ENCODE measurements at places on chromosomes 5 and 9.

- DNase-seq = no peak
Measured at GRCh38 chr5:133129950-133130349, 78.1 kb downstream of the HSPA4 start.

DNA sequence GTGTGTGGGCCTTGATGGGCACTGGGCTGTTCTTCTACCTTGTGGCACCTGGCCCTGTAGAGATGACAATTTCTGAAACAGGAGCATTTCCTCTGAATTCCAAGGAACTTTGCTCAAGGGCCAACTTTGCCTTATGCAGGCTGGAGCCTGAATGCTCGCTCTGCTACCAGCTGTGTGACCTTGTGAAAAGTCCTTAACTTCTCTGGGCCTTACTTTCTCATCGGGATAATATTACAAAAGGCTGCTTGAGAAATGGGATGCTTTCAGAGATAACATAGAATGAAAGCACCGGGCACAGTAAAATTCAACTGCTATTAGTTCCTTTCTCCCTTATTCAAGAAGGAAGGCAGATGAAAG, 58.8 kb downstream of the GADD45G start:
- DNase-seq = no peak

DNA sequence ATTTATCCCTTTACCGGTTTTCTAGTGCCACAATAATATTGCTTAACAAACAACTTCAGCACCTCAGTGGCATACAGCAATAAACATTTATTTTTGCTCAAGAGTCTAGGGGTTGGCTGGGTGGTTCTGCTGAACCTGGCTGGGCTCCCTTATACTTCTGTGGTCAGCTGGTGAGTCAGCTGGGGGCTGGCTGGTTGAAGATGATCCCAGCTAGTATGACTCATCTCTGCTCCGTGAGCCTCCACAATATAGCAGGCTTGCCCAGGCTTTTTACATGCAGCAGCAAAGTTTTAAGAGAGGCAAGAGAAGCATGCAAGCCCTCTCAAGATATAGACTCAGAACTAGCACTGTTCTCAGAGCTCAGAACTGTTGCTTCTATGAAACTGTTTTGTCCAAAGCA, 523.5 kb upstream of the CLINT1 start:
- DNase-seq = no peak

- no peak for DNase-seq
Measured at GRCh38 chr5:2011481-2012411, 129.0 kb upstream of the IRX4 start.

DNA sequence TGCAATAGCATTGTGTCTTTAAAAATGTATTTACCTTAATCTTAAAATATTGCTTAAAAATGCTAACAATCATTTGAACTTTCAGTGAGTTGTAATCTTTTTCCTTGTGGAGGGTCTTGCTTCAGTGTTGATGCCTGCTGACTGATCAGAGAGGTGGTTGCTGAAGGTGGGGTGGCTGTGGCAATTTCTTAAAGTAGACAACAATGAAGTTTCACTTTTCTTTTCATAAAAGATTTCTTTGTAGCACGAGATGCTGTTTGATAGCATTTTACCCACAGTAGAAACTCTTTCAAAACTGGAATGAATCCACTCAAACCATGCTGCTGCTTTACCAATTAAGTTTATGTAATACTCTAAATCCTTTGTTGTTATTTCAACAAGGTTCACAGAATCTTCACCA, 50.8 kb downstream of the NR3C1 start:
- no peak for DNase-seq

- no peak for DNase-seq
Measured at GRCh38 chr5:100794218-100794617, 108.9 kb downstream of the ST8SIA4 start.

- DNase-seq = no peak
Measured at GRCh38 chr9:85416715-85417114, 325.0 kb downstream of the AGTPBP1 start.

- no peak for DNase-seq
Measured at GRCh38 chr9:82757924-82758323, 305.0 kb downstream of the RASEF start.

GRCh38 chr5:32021771-32022170, 152.3 kb downstream of the GOLPH3 start:
- DNase-seq = no peak

DNA sequence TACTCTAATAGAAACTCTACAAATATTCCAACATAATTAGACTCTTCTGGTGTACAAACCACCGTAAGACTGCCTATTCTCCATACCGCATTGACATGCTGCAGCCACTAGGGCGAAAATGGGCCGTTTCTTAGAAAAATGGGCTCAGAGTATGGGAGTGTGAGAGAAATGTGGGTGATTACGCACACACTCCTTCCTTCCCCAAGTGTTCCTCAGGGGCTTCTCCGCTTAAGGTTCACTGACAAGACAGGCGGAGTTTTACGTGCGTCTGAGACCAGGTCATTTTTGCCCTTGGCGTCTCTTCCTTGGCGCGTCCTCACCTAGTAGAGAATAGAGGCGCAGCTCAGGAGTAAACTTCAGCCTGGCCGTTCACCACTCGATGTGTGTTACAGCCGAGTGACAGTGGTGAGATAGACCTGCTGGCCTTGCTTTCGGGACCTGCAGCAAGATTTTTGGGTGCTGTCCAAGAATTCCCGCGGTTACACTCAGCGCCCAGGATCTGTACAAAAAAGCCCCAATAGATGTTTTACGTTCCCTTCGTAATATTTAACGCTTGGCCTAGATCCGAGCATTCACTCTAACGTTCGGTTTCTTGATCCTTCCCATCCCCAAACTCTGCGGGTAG, 1.8 kb upstream of the NTRK2 start:
- peak; percentile 61 for DNase-seq

DNA sequence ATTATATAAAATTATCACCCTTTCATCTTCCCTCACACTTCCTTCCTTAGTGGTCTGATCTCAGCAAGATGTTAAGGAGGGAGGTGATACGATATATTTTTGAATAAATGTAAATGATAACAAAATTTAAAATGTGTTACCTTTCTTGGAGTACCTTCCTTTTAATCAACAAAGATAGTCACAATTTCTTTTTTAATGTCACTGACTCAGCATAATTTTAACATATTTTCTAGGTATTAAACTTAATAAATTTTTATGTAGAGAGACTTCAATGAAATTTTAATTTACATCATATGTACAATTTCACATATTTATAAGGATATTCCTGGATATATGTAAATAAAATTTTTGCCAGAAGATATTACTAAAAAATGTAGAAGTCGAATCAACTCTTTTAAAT, 125.0 kb upstream of the FBN2 start:
- no peak for DNase-seq

GRCh38 chr9:132231019-132231701, 69.3 kb downstream of the NTNG2 start:
- no peak for DNase-seq

DNA sequence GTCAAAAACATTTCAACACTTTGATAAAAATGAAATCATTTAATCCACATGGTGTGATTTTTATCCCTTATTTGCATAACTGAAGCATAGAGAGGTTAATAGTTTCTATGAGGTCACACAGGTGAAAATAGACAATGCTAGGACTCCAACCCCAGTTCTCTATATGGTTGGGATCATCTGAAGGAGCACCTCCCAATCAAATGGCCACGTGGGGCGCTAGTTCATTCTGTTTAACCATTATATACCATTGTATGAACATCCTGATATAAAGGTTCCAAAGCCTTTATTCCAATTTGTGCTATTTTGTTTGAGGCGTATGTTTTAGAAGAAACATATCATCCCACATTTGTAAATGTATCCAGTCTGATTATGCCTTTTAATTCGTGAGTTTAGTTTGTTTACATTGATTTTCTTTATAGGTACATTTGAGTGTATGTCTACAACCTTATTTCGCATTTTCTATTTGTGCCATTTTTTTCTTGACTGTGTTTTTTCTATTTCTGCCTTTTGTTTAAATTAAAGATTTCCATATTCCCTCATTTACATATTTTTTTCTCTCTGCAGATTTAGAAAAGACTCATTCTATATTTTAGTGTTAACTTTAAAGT, 1092.0 kb downstream of the MAT2B start:
- DNase-seq = no peak

- DNase-seq = no peak
Measured at GRCh38 chr9:110456681-110457080, 119.0 kb upstream of the TXNDC8 start.

GRCh38 chr5:61275841-61276240, 56.2 kb upstream of the ZSWIM6 start:
- DNase-seq = no peak

DNA sequence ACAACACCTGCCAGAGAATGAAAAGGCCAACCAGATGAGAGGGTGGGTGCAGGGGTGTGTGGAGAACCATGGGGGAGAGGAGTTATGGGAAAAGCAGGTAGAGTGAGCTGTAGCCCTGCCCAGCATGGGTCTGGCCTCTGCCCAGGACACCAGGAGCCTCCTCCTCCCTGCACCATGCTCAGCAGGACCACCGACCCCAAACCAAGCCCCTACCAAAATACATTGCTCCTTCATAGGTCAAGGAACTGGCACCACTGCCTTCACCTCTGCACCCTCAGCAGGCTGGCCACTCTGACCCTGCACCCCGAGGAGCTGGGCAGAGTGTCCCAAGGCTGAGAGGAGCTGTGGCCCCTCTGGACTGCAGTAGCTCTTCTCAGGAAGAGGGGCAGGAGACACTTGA, 102.0 kb downstream of the NSG2 start:
- DNase-seq = no peak

GRCh38 chr5:57642698-57643097, 160.1 kb upstream of the ACTBL2 start:
- no peak for DNase-seq

DNA sequence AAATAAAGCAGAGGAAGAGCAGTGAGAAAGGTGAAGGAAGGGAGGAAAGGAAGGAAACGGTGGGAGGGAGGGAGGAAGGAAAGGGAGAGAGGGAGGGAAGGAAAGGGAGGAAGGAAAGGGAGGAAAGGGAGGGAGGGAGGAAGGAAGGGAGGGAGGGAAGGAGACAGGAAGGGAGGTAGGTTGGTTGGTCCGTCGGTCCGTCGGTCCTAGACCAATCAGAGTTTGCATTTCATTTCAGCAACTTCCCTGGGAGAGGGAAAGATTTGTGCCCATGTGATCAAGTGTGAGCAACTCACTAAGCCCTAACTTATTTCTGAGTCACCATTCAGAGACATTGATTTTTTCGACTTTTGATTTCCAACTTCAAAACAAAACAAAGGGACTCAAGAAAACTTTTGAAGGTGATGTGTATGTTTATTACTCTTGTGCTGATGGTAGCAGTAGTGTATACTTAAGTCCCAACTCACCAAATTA, 18.8 kb downstream of the NANS start:
- DNase-seq = no peak

Measured in NCI-H2081 (cell line).